ENCODE measurements at places on chromosomes 16 and 17. TPM values are rescaled to one million over a fixed set of nuclear protein-coding genes. Genes with fewer than 3 reads are reported as not detected.

DNA sequence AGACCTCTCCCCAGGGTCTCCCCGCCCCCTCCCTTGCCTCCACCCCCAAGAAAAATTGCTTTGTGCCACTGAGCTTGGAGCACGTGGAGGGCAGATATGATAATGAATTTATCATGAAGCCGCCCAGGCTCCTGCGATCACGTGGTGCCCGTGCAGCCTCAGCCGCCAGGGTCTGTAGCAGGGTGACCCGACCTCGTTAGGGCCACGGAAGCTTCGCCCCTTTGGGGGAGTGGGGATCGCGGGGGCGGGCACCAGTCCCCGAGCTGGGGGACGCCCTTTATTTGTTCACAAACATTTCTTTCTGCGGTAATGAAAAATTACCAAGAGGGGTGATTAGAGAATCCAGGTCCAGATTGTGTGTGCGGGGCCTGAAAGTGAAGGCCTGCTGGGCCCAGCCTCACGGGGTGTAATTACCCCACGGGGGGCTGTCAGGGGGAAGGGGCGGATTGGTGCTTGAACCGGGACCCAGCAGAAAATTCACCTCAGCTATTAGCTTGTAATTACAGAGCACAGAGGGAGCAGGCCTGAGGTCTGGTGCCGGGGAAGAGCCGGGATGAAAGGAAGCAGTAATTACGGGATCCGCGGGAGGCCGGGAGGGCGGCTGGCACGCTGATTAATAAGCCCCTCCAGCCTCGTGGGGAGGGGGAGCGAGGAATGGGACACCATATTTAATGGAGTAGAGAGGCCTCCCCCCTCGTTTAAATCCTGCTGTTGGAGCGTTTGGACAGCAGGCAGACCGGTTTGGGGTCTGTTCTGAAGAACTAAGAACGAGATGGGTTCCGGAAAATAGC is 13.3 kb downstream of the GSE1 start:
- no peak for DNase-seq
- H3K27ac ChIP-seq, result no peak overlapping the region
- H3K36me3 ChIP-seq, result peaks cover 6% of the 10 kb centered on the region
- no peak overlapping the region for H3K4me3 ChIP-seq
- no peaks in the 10 kb centered on the region for H3K4me1 ChIP-seq
- no peaks in the 10 kb centered on the region for H3K27me3 ChIP-seq

DNA sequence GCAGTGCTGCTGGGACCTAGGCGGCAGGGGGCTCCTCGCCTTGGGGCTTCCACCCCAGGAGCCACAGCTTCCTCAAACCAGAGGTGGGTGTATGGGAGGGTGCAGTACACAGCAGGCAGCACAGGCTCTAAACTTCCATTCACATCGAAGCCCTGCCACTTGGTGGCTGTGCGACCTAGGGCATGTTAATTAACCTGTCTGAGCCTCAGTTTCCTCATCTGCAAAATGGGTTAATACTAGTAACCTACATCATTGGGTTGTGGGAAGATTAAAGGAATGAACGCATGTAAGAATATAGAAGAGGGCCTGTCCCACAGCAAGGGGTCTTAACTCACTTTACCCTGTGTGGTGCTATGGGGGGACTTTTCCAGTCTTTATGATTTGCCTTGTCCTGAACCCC is 26.8 kb upstream of the LHX1 start:
- no peak for DNase-seq
- no peaks in the 10 kb centered on the region for H3K27me3 ChIP-seq
- no peaks in the 10 kb centered on the region for H3K36me3 ChIP-seq

DNA sequence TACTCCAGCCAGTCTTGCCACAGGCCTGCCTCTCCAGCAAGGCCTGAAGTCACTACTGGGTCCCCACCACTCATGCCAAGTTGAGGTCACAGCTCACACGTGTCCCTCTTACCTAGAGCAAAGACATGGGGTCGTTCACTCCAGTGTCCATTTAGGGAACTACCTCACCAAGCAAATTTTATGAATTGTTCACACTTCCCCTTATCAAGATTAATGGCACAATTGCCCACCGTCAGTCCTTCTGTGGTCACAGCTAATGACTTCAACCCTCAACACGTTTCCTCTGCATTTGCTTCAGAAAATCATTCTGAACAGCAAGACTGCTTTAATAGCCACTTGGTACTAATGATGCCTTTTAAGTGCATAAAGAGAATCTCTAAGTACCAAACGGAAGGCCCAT is 14.6 kb downstream of the IRX6 start:
- DNase-seq, result no peak
- no peak overlapping the region for H3K4me3 ChIP-seq
- H3K4me1 ChIP-seq, result no peaks in the 10 kb centered on the region
- no peak overlapping the region for H3K27ac ChIP-seq
- no peaks in the 10 kb centered on the region for H3K36me3 ChIP-seq

GRCh38 chr17:14169287-14169686 is 67.4 kb downstream of the CDRT15 start:
- H3K27me3 ChIP-seq, result no peaks in the 10 kb centered on the region
- no peak for DNase-seq
- peaks cover 2% of the 10 kb centered on the region for H3K36me3 ChIP-seq
- no peak overlapping the region for H3K27ac ChIP-seq
- no peaks in the 10 kb centered on the region for H3K4me1 ChIP-seq

DNA sequence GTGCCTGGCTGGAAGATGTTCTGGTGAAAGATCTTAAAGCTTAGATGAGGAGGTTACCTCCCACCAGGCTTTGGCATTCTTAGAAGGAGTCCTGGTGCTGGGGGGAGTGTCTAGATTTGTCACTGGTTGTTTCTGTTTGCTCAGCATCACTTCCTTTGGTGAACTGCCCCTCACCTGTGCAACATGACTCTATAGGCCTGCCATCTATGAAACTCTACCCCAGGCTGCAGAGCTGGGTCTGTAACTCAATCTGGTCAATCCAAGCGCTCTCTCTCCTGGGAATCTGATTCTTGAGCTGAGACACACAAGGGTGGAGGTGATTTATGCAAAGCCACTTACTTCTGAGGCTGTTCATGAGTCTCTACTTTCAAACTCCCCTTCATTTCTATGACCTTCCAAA is 399.4 kb downstream of the NPIPA7 start:
- no peak for DNase-seq
- no peaks in the 10 kb centered on the region for H3K4me1 ChIP-seq
- no peak overlapping the region for H3K4me3 ChIP-seq
- H3K27me3 ChIP-seq, result no peaks in the 10 kb centered on the region
- H3K27ac ChIP-seq, result no peak overlapping the region

DNA sequence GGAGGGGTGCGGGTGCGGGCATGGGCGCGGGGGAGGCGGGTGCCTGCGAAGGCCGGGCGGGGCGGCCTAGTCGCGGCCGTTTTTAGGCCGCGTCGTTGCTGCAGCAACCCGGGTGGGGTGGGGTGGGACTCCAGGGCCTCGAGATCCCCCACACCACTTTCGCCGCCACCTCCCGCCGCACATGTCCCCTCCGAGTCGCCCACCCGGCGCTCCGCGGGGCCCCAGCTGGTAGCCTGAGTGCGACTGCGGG is 11.3 kb downstream of the TBX2 start:
- peaks cover 38% of the 10 kb centered on the region for H3K27me3 ChIP-seq
- no peak for DNase-seq
- no peak overlapping the region for H3K4me3 ChIP-seq

- H3K27me3 ChIP-seq, result no peaks in the 10 kb centered on the region
- H3K4me1 ChIP-seq, result peaks cover 11% of the 10 kb centered on the region
- H3K27ac ChIP-seq, result no peak overlapping the region
- no peak for DNase-seq
- H3K36me3 ChIP-seq, result no peaks in the 10 kb centered on the region
- no peak overlapping the region for H3K4me3 ChIP-seq
These were observed 90.6 kb upstream of the LHX1 start for GRCh38 chr17:36846410-36847292.

DNA sequence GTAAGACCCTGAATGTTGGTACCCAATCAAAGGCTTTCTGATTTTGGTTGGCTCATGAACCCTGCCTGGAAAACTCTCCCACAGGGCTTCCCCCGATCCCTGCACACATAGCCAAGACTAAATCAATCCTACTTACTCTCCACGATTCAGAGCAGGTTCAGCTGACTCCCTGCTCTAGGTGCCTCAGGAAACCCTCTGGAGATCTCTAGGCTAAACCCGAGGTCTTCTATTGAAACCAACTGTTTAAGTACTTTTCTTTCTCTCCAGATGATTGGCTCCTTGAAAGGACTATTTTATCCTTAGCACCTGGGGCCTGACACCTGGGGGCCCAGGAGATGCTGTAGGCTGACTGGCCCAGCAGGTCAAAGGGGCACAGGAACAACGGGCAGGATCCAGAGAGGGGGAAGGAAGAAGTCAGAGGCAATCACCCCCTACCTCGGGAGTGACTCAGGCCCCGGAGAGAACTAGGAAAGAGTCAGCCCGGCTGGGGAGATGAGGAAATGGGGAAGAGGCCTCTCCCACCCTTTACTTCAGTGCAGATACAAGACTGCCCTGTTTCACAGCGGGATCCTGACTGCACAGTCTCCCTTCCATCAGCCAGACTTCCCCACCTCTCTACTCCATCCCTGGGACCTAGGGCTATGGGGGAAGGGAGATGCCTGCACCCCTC is 2.0 kb downstream of the TBC1D10B start:
- H3K36me3 ChIP-seq, result peaks cover 6% of the 10 kb centered on the region
- peak overlapping the region; percentile 97 for H3K4me3 ChIP-seq
- no peaks in the 10 kb centered on the region for H3K27me3 ChIP-seq

GRCh38 chr16:22282254-22282892 is 14.8 kb upstream of the POLR3E start:
- no peaks in the 10 kb centered on the region for H3K4me1 ChIP-seq
- H3K27ac ChIP-seq, result no peak overlapping the region
- no peak for DNase-seq
- H3K36me3 ChIP-seq, result peaks cover 38% of the 10 kb centered on the region

Gene TBC1D26
- total RNA-seq, result not detected

Gene SLC52A1
- total RNA-seq, result not detected

Gene CES3
- total RNA-seq, result 1.9 TPM

Gene SLFN11
- 30.9 TPM for total RNA-seq

Measured in GM12878 (cell line).